AML-193 (cell line): ENCODE measurements at places on chromosomes 7 and 10.

GRCh38 chr7:126411821-126412383 lies 840.8 kb downstream of the GRM8 start:
- DNase-seq: no peak

GRCh38 chr10:78078539-78079330 lies 45.1 kb downstream of the RPS24 start:
- DNase-seq: no peak

GRCh38 chr10:75838486-75838885 lies 407.1 kb downstream of the LRMDA start:
- no peak for DNase-seq

DNA sequence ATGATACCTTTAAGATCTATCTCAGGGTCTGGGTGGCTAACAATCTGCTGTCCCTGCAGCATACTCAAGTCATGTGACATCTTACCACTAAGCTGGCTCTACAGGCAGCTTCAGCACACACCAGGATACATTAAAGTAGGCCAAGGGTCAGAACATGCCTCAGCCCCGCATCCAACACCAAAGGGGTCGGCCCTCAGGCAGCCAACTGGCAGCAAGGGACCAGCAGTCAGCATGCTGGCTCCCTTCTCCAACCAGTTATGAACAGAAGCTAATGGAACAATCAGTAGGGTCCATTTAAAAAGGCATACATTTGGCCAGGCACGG lies 37.1 kb downstream of the FAM53B start:
- DNase-seq: no peak

GRCh38 chr7:87816389-87816788 lies 59.8 kb downstream of the SLC25A40 start:
- DNase-seq: peak; percentile 15

DNA sequence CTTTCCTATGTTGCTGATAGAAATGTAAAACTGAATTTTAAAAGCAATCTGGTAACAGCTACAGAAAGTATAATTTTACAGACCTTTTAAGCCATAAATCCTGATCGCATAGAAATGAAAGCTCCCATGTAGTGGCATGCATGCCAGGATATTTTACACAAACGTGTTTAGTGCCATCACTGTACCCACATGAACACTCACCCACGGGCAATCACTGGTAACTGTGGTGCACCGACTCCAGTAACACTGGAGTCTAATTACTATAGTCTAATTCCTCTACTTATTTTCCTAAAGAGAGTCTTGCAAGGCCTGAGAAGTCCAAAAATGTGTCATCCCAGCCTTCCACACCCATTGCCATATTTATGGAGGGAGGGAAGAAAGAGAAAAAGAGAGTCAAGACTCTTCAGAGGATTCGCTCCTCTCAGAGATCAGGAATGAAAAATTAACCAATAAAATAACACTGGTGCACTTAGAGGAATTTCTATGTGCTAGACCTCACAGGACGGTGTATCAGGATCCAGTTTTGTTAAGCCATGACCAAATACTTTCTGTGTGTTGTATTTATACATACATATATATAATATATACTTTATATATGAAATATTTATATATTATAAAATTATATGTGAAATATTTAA lies 48.9 kb upstream of the AKR1C1 start:
- DNase-seq: no peak

DNA sequence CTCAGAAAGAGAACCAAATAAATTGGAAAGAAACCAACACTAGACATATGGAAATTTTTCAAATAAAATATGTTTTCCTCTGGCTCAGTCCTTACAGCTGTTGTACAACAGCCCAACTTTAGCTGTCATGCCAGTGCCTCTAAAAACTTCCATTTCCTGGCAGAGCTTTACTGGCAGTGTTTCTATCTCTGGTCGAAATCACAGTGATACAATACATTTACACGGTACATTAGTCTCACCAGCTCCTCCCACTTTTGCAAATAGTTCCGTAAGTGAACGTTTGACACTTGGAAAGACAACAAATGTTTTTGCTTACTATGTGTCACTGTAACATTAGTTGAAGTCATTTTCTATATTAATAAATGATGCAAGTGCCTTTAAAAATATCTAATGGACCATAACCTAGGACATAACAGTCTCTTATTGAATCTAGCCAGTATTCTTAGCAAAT lies 29.8 kb downstream of the BCAP29 start:
- no peak for DNase-seq
